Activated T-cell treated with anti-CD3 and anti-CD28 coated beads, Interleukin-2, amount 50 U/mL, for 48 hours (primary cell): ENCODE measurements at places on chromosomes 3 and 15.
A peak's percentile ranks its signal among the peaks of the same experiment; 100 is the strongest.

DNA sequence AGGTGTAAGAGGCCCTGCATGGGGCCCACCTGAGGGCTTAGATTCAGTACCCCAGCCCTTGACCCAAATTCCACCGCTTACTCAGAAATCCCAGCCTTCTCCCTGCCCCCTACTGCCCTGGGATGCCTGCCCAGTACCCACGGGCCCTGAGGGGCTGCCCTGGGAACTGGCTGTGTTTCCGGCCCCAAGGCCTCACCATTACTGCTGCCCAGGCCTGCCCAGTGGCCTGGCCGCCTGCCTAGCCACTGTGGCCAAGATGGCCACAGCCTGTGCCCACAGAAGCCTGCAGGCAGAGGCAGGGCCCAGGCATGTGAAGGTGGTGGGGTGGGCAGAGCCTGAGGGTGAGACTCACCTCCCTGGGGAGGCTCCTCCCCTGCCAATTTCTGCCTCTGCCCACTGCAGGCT, 6.1 kb upstream of the PRKCD start:
- no peak for DNase-seq

GRCh38 chr15:59501597-59501996, 63.6 kb downstream of the FAM81A start:
- peak; percentile 32 for DNase-seq

DNA sequence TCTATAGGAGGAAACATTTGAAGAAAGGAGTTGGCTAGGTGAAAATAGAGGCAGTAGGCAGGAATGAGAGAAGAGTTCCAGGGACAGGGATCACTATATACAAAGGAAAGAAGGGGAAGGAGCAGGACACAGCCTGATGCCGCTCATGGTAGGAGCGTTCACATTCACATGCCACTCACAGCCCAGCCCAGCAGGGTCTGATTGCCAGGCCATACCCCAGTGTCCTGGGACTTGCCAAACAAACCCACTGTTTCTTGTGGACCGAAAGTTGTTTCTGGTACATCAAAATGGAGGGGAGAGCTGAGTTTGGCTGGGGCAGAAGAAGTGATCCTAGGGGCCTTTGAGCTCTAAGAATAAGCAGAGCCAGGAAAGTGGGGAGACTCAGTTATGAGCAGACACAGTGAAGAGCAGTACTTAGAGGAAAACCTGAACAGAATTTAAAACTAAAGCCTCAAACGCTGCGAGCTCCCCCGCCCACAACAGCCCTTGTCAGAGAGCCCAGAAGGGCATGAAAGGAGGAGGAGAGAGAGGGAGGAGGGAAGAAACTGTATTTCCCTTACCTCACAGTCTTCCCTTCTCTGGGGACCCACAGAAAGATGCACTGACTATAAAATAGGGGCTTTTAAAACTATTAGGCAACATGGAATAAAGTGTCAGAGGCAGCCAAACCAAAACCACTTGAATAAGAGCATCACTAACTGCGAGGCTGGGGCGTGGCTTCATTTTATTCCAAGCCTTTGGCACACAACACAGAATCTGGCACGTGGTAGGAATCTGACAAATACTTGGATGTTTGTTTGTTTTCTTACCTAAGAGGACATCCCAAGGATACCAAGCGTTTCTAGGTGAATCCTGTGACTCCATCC, 129.0 kb downstream of the RPL22L1 start:
- no peak for DNase-seq

GRCh38 chr3:48877671-48878070, 21.0 kb downstream of the SLC25A20 start:
- DNase-seq, result no peak

DNA sequence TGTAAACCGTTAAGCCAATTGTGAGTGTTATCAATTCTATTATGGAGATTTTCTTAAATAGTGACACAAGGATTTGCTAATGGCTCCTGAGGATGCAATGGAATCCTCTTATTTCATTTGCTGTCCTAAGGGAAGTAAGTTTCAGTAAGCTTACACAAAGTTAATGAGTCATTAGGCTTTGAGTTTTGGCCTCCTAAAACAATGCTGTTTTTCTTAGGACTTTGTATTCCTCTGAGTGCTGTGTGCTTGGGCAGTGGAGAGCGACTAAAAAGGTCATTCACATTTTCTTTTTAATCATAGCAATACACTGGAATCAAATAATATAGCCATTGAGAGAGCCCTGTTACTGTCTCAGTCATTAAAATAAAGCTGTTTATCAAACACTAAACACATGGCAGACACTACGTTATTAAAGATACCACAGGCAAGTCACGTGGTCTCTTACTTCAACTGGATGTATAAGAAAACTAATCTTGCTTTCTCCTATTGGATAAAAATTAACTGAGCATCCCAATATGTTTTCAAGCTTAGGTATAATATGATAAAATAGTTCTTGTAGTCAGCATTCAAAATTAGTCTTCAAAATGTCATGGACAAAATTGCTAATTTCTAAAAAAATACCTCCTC, 290.8 kb downstream of the NLGN1 start:
- DNase-seq, result no peak

- DNase-seq, result no peak
Measured at GRCh38 chr3:16813336-16813735, 71.4 kb upstream of the PLCL2 start.

DNA sequence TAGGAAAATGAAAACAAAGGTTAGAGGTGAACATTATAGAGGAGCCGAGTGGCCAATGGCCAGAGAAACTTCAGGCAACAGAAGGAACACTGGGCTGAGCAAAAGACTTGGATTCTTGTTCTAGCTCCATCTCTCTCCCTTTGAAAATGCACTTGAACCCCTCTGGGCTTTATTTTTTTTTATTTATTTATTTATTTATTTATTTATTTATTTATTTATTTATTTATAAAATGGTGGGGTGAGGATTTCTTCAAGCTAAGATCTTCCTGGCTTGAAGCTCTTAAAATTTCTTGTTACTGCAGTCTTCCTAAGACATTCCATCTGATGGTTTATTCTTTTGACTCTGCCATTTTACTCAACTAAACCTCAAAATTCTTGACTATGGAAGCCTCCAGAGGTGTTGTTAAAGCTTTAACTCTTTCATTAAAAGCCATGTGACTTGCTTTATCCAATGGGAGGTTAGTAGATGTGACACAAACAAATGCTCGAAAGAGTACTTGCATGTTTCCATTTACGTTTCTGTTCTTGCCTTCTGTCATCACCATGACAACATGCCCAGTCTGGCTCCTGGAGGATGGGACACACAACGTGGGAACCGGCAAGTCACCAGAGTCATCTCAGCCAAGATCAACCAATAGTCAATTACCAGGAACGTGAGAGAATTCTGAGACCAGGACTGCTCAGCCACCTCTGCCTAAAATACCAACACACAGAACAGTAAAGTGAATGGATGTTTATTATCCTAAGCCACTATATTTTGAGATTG, 325.2 kb upstream of the CTNNB1 start:
- DNase-seq, result no peak

DNA sequence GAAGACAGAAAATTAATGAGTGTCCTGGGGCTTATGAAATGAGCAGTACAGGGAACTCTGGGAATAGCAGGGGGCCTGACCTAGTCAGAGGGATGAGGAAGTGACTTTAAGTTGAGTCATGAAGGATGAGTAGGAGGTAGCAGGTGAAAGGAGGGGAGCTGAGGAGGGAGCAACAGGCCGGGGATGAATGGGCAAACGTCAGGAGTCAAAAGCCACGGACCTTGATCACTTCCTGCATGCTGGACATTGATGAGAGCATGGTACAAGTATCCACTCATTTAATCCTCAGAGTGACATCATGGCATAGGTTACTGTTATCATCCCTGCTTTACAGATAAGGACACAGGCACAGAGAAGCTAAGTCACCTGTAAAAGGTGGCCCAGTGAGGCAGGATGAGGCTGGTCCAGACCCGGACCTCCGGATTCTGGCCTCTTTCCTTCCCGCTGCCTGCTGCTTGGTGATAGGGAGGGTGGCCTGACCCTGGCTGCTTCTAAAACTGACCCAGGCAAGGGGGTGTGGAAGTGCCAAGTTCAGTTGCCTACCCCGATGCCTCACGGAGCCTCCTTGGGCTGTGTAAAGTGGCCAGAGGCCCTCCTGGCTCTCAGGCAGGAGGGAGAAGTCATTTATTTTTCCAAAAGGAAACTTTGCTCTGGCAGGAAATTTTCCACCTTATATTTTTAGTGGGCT, 7.6 kb downstream of the CORO2B start:
- no peak for DNase-seq

- no peak for DNase-seq
Measured at GRCh38 chr3:105853801-105854432, 14.9 kb downstream of the CBLB start.

DNA sequence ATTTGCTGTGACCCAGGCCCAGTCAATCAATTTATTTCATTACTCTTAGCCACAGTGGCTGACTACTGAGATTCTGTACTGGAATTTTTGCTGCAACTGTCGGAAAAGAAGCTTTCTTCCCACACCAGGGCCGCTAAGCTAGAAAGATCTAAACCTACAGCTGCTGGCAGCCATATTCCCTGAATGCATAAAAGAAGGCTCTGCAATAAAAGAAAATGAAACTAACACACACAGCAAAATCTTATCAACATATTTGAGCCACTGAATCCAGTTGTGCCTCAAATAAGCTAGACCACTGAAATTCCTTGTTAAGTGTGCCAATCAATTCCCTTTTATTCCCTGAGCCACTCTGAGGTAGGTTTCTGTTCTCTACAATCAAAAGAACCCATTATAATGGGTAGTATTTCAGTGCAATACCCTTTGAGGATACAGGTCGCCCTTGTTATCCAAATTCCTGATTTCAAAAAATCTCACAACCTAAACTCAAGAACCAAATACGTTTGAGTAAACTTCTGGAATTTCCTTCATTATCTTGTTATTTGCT, 60.3 kb downstream of the MYO9A start:
- DNase-seq, result no peak

GRCh38 chr15:88653200-88654064, 14.6 kb downstream of the ISG20 start:
- peak; percentile 17 for DNase-seq

- no peak for DNase-seq
Measured at GRCh38 chr15:43183270-43183669, 1.9 kb upstream of the CCNDBP1 start.

- DNase-seq, result no peak
Measured at GRCh38 chr15:101497017-101497416, 7.5 kb upstream of the PCSK6 start.

GRCh38 chr3:119350114-119350513, 55.9 kb downstream of the ARHGAP31 start:
- no peak for DNase-seq

GRCh38 chr3:121592856-121593702, at the start of gene FBXO40:
FBXO40 (plus strand) TSS chr3:121593379; CDS start chr3:121620576, 27,197 bp downstream.
- no peak for DNase-seq

- DNase-seq, result no peak
Measured at GRCh38 chr15:42918047-42918446, 2.5 kb downstream of the TTBK2 start.

DNA sequence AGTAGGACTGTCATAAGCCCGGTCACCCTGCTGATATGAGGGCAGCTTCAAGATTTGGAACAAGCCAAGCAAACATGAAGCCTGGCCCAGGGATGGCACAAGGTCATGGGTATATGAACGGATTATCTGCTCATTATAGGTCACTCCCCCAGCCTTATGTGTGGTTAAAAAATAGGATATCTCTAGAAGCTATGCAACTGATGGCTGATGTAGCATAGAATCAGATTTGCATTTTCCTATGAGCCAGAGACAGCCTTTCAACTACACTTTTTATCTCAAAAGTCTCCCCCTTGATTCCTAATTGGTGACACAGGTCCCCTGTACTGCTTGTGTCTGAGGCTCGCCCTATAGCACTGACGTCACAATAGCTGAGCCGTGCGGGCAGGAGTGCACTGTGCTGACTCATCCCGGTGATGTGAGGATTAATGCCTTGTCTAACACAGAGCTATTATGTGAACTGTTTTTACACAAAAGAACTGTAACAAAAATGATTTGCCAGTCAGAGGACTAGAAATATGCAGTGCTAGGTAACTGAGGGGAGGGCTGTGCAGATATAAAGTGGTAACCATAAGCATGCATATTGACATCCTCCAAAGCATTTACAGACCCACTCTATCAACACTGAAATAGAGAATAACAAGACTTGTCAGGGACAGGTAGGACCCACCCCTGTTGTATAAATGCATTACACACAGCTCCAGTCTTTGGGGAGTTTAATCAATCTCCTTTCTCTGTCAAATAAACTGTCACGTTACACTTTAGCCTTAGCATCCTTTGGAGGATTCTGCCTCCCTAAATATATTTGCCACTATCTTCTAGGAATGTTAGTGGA, 204.9 kb downstream of the TIGIT start:
- DNase-seq, result no peak

- no peak for DNase-seq
Measured at GRCh38 chr3:140416666-140417065, 261.2 kb upstream of the TRIM42 start.

- no peak for DNase-seq
Measured at GRCh38 chr15:69502470-69503045, 49.9 kb downstream of the RPLP1 start.

DNA sequence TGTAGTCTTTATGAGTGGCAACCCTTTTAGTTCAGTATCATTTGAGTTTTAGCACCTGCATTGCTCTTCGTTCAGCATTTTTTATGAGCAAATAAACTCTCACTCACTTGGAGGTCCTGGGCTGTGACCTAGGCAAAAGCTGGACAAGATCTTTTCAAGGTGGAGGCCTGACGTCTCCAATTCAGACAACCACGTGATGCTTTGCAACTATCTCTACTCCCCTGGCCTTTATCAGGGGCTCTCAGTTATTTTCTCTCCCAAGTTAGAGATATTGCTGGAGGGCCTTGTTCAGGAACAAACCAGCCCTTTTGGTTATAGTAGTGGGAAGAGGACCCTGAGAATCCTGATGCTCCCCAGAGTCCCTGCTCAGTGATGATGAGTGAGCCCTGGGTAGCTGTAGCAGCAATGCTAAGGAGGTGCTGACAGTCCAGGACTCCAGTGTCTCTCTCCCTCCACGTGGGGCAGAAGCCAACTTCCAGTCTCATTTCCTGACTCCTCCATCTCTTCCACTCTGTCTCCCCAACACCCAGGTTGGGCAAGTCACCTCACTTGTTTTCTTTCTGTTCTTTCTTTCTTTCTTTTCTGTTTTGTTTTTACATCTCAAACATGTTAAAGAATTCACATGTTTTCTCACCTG, 30.4 kb downstream of the HAPLN3 start:
- DNase-seq, result no peak

- no peak for DNase-seq
Measured at GRCh38 chr15:70541511-70541910, 221.8 kb downstream of the UACA start.

DNA sequence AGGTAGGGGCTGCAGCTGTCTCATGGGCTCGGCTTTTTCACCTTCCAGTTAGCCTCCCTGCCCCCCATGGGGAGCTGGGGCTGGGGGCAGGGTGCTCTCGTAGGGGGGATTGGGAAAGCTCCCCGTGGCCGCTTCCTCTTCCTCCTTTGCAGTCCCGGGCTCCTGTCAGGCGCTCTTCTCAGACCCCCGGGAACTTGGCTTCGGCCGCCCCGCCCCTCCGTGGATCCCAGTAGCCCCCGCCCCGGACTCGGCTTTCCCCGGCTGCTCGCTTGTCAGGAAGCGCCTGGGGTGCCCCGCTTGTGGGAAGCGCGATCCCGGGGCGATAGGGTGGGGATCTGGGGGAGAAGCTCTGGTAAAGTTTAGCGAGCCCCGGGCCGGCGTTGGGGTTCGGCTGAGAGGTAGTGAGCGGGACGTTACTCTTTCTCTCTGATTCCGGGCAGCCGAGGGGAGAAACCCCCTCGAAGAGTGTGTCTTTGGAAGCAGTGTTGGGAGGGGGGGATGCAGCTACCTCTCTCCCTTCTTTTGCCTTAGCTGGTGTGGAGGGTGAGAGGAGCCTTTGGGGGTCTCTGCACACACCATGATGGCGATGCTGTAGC, 611 bp downstream of the PIAS1 start:
- DNase-seq, result peak; percentile 67
